ENCODE measurements at places on chromosomes 3 and 15.

DNA sequence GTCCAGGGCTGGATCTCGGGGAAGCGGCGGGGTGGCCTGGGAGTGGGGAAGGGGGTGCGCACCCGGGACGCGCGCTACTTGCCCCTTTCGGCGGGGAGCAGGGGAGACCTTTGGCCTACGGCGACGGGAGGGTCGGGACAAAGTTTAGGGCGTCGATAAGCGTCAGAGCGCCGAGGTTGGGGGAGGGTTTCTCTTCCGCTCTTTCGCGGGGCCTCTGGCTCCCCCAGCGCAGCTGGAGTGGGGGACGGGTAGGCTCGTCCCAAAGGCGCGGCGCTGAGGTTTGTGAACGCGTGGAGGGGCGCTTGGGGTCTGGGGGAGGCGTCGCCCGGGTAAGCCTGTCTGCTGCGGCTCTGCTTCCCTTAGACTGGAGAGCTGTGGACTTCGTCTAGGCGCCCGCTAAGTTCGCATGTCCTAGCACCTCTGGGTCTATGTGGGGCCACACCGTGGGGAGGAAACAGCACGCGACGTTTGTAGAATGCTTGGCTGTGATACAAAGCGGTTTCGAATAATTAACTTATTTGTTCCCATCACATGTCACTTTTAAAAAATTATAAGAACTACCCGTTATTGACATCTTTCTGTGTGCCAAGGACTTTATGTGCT, 527 bp downstream of the B2M start:
- peak overlapping the region; percentile 94 for H3K4me3 ChIP-seq
- H3K27me3 ChIP-seq: no peaks in the 10 kb centered on the region
- peak overlapping the region; percentile 97 for H3K27ac ChIP-seq
- H3K4me1 ChIP-seq: no peaks in the 10 kb centered on the region

GRCh38 chr15:64740311-64741170, 34.8 kb downstream of the RBPMS2 start:
- H3K27ac ChIP-seq: no peak overlapping the region
- no peak overlapping the region for H3K4me3 ChIP-seq
- H3K27me3 ChIP-seq: no peaks in the 10 kb centered on the region
- no peaks in the 10 kb centered on the region for H3K36me3 ChIP-seq
- H3K4me1 ChIP-seq: no peaks in the 10 kb centered on the region

- DNase-seq: no peak
- H3K36me3 ChIP-seq: no peaks in the 10 kb centered on the region
These were observed 96.7 kb downstream of the ATP10A start for GRCh38 chr15:25766417-25766816.

- peaks cover 15% of the 10 kb centered on the region for H3K4me1 ChIP-seq
- H3K36me3 ChIP-seq: no peaks in the 10 kb centered on the region
- DNase-seq: no peak
- H3K4me3 ChIP-seq: no peak overlapping the region
- H3K27me3 ChIP-seq: no peaks in the 10 kb centered on the region
These were observed 6.6 kb downstream of the MFGE8 start for GRCh38 chr15:88906551-88906950.

DNA sequence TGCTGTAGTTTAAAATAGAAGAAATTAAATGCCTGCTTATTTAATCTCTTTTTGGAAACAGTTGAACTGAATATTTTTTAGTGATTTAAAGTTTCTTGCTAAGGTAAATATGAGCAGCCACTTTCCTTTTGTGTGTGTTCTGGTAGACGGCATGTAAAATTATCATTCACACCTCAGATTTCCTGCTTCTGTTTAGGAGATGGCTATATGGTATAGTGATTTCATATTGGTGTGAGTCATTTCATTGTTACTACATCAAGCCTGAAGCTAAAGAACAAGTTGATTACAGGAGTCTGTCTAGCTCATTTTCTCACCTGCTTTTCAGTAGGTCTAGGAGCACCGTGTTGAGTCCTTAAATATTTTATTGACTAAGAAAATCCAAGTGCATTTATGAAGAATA, 2.2 kb downstream of the LRCH3 start:
- H3K27ac ChIP-seq: no peak overlapping the region
- no peak for DNase-seq
- no peaks in the 10 kb centered on the region for H3K27me3 ChIP-seq
- no peaks in the 10 kb centered on the region for H3K4me1 ChIP-seq

GRCh38 chr15:101327147-101327740, 32.2 kb upstream of the SNRPA1 start:
- no peak overlapping the region for H3K4me3 ChIP-seq
- H3K4me1 ChIP-seq: no peaks in the 10 kb centered on the region
- H3K27me3 ChIP-seq: no peaks in the 10 kb centered on the region
- H3K36me3 ChIP-seq: no peaks in the 10 kb centered on the region
- no peak overlapping the region for H3K27ac ChIP-seq
- DNase-seq: no peak
